NCI-H2029 (cell line): ENCODE measurements at places on chromosomes 7 and 10.

- peak; percentile 63 for DNase-seq
These were observed 327.6 kb downstream of the TNS3 start for GRCh38 chr7:47254081-47254977.

GRCh38 chr7:99099499-99100077 lies 44.3 kb downstream of the SMURF1 start:
- DNase-seq = no peak

DNA sequence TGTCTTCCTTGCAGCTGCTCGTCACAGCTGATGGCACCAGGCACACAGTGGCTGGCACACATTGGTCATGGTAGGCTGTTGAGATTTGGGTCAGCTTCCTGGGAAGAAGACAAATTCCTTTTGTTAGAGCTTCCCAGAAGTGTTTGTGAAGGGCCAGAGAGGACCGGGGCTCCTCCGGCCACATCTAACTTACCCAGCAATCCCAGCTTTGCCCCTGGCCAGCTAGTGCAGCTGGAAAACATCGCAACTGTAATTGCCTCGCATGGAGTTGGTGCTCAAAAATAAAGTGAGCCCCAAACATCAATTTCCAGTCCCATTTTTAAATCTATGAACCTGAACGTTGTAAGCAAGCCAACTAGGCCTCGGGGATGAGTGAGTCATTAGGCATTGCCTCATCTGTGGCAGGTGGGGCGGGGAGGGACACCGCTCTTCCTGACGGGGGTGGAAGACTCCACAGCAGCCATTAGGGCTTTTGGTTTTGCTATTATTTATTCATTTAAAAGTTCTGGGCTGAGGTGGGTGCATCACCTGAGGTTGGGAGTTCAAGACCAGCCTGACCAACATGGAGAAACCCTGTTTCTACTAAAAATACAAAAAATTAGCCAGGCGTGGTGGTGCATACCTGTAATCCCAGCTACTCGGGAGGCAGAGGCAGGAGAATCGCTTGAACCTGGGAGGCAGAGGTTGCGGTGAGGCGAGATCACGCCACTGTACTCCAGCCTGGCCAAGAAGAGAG lies 12.4 kb downstream of the CPA5 start:
- DNase-seq = no peak

DNA sequence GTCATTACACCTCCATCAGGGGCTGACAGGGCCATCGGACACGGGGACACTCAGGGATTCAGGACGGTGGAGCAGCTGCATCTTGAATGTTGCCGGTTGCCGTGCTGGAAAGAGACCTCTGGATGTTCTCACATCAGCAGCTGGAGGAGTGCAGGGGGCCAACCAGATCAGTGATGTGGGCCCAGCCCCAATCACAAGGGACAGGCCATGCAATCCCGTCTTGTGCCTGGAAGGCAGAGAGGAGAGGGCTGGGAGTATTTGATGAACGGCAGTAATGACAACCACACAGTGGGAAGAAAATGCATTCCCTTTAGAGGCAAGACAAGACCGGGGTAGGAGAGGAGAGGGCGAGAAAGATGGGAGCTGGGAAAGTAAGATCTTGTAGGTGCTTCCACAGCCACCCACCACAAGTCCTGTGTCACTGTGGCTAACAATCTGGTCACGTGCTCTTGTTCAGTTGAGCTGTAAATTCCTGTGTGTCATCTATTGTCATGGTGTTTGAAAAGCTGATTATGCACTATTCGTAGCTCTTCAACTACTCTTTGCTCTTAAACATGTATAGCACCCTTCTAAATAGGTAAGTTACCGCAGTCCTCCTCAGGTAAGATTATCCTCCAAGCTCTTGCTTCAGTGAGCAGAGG lies 85.9 kb upstream of the LEP start:
- no peak for DNase-seq

DNA sequence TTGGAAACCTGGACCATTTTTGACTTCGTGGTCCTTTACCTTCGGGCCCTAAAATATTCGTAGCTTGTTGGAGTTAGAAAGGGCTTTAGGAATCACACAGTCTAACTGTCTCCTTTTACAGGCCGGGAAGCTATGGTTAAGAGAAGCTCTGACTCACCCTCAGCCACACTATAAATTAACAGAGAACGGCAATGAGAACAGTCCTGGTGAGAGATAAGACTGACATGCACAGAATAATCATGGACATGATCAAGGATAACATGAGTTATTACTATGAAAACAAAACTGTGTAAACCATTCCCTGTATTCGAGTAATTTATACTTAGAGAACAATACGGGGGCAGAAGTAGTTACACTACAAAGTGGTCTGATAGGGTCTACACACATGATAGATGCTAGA lies 162.5 kb upstream of the MALRD1 start:
- no peak for DNase-seq

DNA sequence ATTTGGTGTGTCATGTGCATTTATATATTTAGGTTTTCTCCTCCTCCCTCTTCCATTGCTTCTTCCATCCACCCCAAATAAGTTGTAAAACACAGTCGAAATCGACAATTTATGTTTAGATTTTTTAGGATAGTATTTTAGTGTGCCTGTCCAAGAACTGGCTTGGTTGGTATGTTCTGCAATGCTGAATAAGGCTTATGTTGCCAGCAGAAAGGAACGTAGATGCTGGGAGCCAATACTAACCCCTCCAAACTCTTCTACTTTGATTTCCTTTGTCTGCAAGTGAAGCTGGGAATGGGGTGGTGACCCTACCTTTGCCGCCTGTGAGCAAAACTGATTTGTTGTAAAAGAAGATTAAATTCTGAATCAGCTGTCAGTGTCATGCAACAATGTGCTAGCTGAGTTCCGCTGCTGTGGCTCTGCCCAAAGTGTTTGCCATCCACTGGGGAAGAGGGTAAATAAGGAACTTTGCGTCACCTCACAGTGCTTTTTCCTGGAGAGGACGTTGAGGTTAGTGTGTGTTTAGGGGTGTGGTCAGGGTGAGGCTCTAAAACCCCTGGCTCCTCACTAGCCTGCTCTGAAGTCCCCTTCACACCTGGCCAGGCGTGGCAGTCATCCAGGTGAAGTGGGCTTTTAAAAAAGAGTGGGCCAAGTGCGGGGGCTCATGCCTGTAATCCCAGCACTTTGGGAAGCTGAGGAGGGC lies 44.4 kb downstream of the TACC2 start:
- DNase-seq = peak; percentile 44
